Fibroblast of the aortic adventitia (primary cell): ENCODE measurements at places on chromosomes 6 and 20. TPM values are rescaled to one million over a fixed set of nuclear protein-coding genes. Genes with fewer than 3 reads are reported as not detected.

BCAS4 gene
- 1.5 and 2.7 TPM in 2 replicates for total RNA-seq

CLIC5 gene
- 1.1 TPM in 1 of 2 replicates, not detected in the other for total RNA-seq

SEMG1 gene
- not detected in 2 replicates for total RNA-seq

CRISP2 gene
- total RNA-seq, result not detected in 2 replicates

ZBTB9 gene
- 3.8 and 5.5 TPM in 2 replicates for total RNA-seq

BPI gene
- 1.4 TPM in 1 of 2 replicates, not detected in the other for total RNA-seq

RSPH4A gene
- total RNA-seq, result 0.54 and 0.82 TPM in 2 replicates

SCRT2 gene
- total RNA-seq, result not detected in 2 replicates

MLIP gene
- not detected in 2 replicates for total RNA-seq

LZTS3 gene
- 3.6 and 11.6 TPM in 2 replicates for total RNA-seq

CCN5 gene
- 67.9 and 266 TPM in 2 replicates for total RNA-seq

TNXB gene
- total RNA-seq, result 54.0 and 315 TPM in 2 replicates

PTPN1 gene
- 19.9 and 32.4 TPM in 2 replicates for total RNA-seq

RGS17 gene
- total RNA-seq, result 7.8 and 38.1 TPM in 2 replicates

CSNK2A1 gene
- total RNA-seq, result 84.6 and 147 TPM in 2 replicates

KIAA0408 gene
- total RNA-seq, result 1.5 and 12.8 TPM in 2 replicates

PHACTR1 gene
- 0.49 and 0.99 TPM in 2 replicates for total RNA-seq

MUC22 gene
- total RNA-seq, result not detected in 2 replicates

UST gene
- total RNA-seq, result 27.1 and 36.1 TPM in 2 replicates

PLCG1 gene
- total RNA-seq, result 38.0 and 56.4 TPM in 2 replicates

PHIP gene
- total RNA-seq, result 30.1 and 34.3 TPM in 2 replicates

C6orf141 gene
- 0.57 and 5.7 TPM in 2 replicates for total RNA-seq

CDH22 gene
- total RNA-seq, result not detected in 2 replicates

BMP6 gene
- 1.3 and 10.5 TPM in 2 replicates for total RNA-seq

AGPAT4 gene
- 5.5 and 11.6 TPM in 2 replicates for total RNA-seq

DEFB132 gene
- not detected in 2 replicates for total RNA-seq

RAB22A gene
- total RNA-seq, result 27.1 and 41.5 TPM in 2 replicates

CCN2 gene
- total RNA-seq, result 15.9 and 118 TPM in 2 replicates

RBPJL gene
- total RNA-seq, result not detected in 2 replicates

FHL5 gene
- total RNA-seq, result not detected in 2 replicates

ME1 gene
- 17.0 and 21.7 TPM in 2 replicates for total RNA-seq

RANBP9 gene
- 21.1 and 35.5 TPM in 2 replicates for total RNA-seq

GGTLC1 gene
- not detected in 2 replicates for total RNA-seq

ISM1 gene
- total RNA-seq, result 1.1 TPM in 1 of 2 replicates, not detected in the other

PDE10A gene
- total RNA-seq, result 6.1 and 12.7 TPM in 2 replicates

PI16 gene
- 1.5 and 6.3 TPM in 2 replicates for total RNA-seq

CGA gene
- total RNA-seq, result not detected in 2 replicates

GINS1 gene
- 7.9 and 15.9 TPM in 2 replicates for total RNA-seq

KAT14 gene
- 18.2 and 30.7 TPM in 2 replicates for total RNA-seq

RWDD2A gene
- total RNA-seq, result 4.2 and 5.0 TPM in 2 replicates

DSP gene
- total RNA-seq, result 4.2 and 4.3 TPM in 2 replicates

MPIG6B gene
- not detected in 2 replicates for total RNA-seq

TEAD3 gene
- 4.6 and 11.6 TPM in 2 replicates for total RNA-seq

FBXO30 gene
- total RNA-seq, result 14.0 and 15.9 TPM in 2 replicates

CASS4 gene
- 0.09 and 0.49 TPM in 2 replicates for total RNA-seq
